ENCODE measurements at places on chromosomes 11 and 22. TPM values are rescaled to one million over a fixed set of nuclear protein-coding genes. Genes with fewer than 3 reads are reported as not detected.

DNA sequence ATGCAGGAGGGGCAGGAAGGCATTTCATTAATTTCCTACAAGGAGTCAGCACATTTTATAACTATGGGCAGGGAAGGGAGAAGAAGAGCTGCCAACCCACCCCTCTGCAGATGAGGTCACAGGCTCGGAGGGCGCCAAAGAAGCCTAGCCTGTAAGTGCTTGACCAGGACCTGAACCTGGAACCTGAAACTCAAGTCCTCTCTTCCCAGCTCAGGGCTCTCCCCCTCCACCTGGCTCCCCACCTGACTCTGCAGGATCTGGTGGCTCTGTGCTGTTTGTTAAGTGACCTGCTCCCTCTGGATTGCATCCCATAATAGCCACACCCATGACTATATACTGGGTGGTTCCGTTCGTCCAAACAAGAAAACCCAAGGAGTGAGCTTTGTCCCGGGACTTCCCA, 27.3 kb downstream of the SCGB1A1 start:
- no peaks in the 10 kb centered on the region for H3K36me3 ChIP-seq
- H3K27ac ChIP-seq = no peak overlapping the region
- H3K4me3 ChIP-seq = no peak overlapping the region
- H3K27me3 ChIP-seq = no peaks in the 10 kb centered on the region
- H3K4me1 ChIP-seq = peaks cover 12% of the 10 kb centered on the region

DNA sequence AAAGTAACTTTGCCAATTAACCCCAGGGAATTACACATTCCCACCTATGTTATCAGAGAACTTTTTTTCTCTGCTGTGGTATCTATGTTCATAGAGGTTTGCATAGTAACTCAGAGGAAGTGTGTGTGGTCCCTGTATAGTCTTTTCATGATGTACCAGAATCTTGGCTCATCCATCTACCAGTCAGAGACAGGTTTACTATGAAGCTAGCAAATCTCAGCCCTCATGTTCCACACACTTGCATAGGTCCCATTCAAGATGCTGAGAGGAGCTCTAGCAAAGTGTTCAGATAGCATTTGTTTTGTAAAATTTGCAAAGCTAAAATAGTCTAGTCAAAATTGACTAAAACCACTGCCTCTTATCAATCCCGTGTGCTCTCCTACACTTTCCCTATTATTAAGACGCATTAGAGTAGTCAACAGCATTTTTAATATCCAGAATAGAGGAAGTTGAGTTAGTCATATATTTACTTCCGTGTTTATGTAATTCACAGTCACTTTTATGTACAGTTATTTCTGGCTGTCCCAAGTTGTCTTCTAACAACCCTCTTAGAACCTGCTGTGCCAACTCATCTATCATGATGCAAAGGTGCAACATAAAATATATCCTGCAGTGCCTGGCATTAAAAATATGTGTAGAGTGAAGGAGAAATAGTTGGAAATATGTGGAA, 184.2 kb downstream of the FAM76B start:
- peaks cover 3% of the 10 kb centered on the region for H3K4me1 ChIP-seq
- DNase-seq = no peak
- no peak overlapping the region for H3K4me3 ChIP-seq
- H3K27ac ChIP-seq = no peak overlapping the region
- no peaks in the 10 kb centered on the region for H3K27me3 ChIP-seq

- H3K27ac ChIP-seq = no peak overlapping the region
- no peaks in the 10 kb centered on the region for H3K36me3 ChIP-seq
- peaks cover 10% of the 10 kb centered on the region for H3K4me1 ChIP-seq
- DNase-seq = no peak
These were observed 22.6 kb upstream of the ZBTB16 start for GRCh38 chr11:114036958-114037357.

- H3K36me3 ChIP-seq = no peaks in the 10 kb centered on the region
- no peak overlapping the region for H3K27ac ChIP-seq
- no peaks in the 10 kb centered on the region for H3K27me3 ChIP-seq
- H3K4me1 ChIP-seq = no peaks in the 10 kb centered on the region
These were observed 52.2 kb downstream of the NFAM1 start for GRCh38 chr22:42379966-42380537.

GRCh38 chr11:126601550-126602215, 246.2 kb downstream of the ST3GAL4 start:
- H3K4me3 ChIP-seq = no peak overlapping the region
- no peak for DNase-seq
- no peaks in the 10 kb centered on the region for H3K4me1 ChIP-seq

DNA sequence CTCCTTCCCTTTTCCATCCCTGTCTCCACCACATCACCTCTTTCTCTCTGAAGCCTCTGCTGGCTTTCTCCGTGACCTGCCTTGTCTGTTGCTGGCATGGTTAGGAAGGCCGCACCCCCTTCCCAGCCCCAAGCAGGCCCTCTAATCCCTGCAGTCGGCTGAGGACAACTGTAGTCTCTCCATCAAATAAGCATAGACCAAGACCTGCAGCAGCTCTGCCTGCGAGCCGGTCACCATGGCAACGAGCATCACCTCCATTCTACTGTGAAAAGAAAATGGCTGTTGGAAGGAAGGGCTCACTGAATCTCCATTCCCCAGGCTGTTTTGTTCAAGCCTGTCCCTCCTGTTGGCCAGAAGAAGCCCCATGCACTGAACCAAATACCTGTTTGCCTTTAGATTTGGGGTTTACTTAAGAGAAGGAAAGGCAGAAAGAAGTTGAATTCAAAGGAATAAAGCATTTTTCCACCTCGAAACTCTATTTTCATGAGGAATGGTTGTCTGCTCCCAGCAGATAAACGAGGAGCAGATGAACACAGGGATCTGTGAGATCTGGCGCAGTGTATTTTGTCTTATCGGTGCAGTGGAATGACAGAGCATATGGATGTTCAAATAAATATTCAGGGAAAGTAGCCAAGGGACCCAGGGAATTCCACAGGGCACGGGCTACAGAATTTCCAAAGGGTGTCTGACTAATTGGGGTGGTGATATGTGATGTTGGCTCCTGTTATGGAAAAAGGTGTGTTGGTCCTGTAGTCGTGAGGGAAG, 113.1 kb upstream of the TTC12 start:
- no peak overlapping the region for H3K27ac ChIP-seq
- H3K27me3 ChIP-seq = peaks cover 2% of the 10 kb centered on the region
- no peak for DNase-seq
- no peak overlapping the region for H3K4me3 ChIP-seq

- DNase-seq = no peak
- H3K27ac ChIP-seq = no peak overlapping the region
- no peaks in the 10 kb centered on the region for H3K4me1 ChIP-seq
- H3K27me3 ChIP-seq = no peaks in the 10 kb centered on the region
These were observed 377.7 kb downstream of the TENM4 start for GRCh38 chr11:79062814-79063762.

GRCh38 chr22:45777046-45777851, 105.6 kb downstream of the ATXN10 start:
- no peaks in the 10 kb centered on the region for H3K27me3 ChIP-seq
- H3K27ac ChIP-seq = no peak overlapping the region
- H3K36me3 ChIP-seq = no peaks in the 10 kb centered on the region
- H3K4me3 ChIP-seq = no peak overlapping the region
- DNase-seq = no peak

DNA sequence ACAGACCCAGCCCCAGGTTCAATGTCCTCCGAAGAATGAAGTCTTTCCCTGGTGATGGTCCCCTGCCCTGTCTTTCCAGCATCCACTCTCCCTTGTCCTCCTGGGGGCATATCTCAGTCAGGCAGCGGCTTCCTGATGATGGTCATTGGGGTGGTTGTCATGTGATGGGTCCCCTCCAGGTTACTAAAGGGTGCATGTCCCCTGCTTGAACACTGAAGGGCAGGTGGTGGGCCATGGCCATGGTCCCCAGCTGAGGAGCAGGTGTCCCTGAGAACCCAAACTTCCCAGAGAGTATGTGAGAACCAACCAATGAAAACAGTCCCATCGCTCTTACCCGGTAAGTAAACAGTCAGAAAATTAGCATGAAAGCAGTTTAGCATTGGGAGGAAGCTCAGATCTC, 14.1 kb downstream of the APOL1 start:
- H3K27ac ChIP-seq = no peak overlapping the region
- no peak for DNase-seq
- no peaks in the 10 kb centered on the region for H3K27me3 ChIP-seq
- no peaks in the 10 kb centered on the region for H3K4me1 ChIP-seq
- H3K4me3 ChIP-seq = no peak overlapping the region
- peaks cover 36% of the 10 kb centered on the region for H3K36me3 ChIP-seq

GRCh38 chr11:2148595-2148994, 9.4 kb upstream of the IGF2 start:
- no peak overlapping the region for H3K4me3 ChIP-seq
- H3K27me3 ChIP-seq = peaks cover 62% of the 10 kb centered on the region
- no peak overlapping the region for H3K27ac ChIP-seq
- no peaks in the 10 kb centered on the region for H3K36me3 ChIP-seq
- DNase-seq = no peak
- peaks cover 15% of the 10 kb centered on the region for H3K4me1 ChIP-seq

GRCh38 chr22:23796461-23796860, 9.7 kb downstream of the SMARCB1 start:
- no peak for DNase-seq
- H3K36me3 ChIP-seq = peaks cover 66% of the 10 kb centered on the region
- H3K27ac ChIP-seq = no peak overlapping the region
- H3K4me1 ChIP-seq = peaks cover 8% of the 10 kb centered on the region

DNA sequence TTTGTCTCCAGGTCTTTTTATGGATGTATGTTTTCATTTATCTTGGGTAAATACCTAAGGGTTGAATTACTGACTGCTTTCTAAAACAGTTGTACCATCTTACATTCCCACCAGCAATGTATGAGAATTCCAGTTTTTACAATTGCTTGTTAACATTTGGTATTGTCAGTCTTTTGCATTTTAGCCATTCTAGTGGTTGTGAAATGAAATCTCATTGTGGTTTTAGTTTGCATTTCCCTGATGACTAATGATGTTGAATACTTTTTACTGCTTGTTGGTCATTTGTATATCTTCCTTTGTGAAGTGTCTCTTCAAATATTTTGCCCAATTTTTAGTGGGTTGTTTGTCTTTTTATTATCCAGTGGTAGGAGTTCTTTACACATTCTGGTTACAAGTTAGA, 92.8 kb downstream of the ARFGAP2 start:
- no peaks in the 10 kb centered on the region for H3K36me3 ChIP-seq
- DNase-seq = no peak
- no peaks in the 10 kb centered on the region for H3K27me3 ChIP-seq
- H3K4me3 ChIP-seq = no peak overlapping the region
- no peak overlapping the region for H3K27ac ChIP-seq

DNA sequence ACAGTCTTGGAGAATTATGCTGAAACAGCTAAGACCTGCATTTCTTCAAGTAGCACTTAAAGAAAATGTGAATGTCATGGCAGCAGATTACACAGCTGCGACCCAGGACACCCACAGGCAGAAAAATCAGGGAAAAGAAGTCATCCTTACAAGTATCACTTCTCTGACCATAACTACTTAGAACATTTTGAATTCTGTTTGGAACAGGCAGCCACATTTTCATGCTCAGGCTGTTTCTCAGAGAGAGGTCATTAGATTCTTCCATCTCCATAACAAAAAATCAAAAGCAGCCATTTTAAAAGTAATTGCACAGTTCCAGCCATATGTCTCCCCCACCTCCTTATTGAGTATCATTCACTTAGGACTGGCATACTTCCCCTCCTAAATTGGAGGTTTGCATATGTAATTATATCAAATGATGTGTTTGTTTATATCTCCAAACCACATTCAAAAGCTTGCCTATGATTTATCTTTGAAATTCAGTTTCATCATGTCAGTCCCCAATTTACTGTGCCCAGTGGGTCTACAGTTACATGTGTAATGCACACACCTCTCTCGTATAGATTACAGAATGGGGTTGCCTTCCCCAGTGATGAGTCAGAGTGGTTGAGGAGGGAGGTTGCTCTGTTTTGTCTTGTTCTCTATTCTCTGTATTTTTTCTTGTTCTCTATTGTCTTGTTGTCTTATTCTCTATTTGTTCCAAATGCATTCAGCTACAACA, 276.5 kb upstream of the MTNR1B start:
- no peaks in the 10 kb centered on the region for H3K27me3 ChIP-seq
- H3K4me3 ChIP-seq = no peak overlapping the region
- DNase-seq = no peak
- no peaks in the 10 kb centered on the region for H3K4me1 ChIP-seq
- no peak overlapping the region for H3K27ac ChIP-seq

- no peak overlapping the region for H3K27ac ChIP-seq
- H3K4me3 ChIP-seq = no peak overlapping the region
- no peaks in the 10 kb centered on the region for H3K4me1 ChIP-seq
- DNase-seq = no peak
- H3K36me3 ChIP-seq = peaks cover 98% of the 10 kb centered on the region
These were observed 14.8 kb downstream of the FBXO7 start for GRCh38 chr22:32489377-32489776.

DNA sequence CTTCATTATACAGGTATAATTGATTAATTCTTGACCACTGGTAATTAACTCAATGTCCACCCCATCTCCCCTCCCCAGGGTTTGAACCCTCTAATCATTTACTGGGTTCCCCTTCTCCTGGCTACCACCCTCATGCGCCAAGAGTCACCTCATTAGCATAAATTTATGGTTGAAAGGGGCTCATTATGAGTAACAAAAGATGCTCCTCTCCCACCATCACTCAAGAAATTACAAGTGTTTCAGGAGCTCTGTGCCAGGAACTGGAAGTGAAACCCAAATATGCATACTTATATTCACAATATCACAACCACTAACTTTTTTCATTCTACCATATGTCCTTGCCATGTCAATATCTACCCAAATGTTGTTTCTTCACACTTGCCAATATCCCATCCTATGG, 7.8 kb upstream of the STIP1 start:
- DNase-seq = no peak
- H3K36me3 ChIP-seq = no peaks in the 10 kb centered on the region
- H3K27me3 ChIP-seq = no peaks in the 10 kb centered on the region
- H3K4me1 ChIP-seq = peaks cover 20% of the 10 kb centered on the region
- no peak overlapping the region for H3K4me3 ChIP-seq

- H3K27me3 ChIP-seq = peaks cover 6% of the 10 kb centered on the region
- H3K4me1 ChIP-seq = peaks cover 5% of the 10 kb centered on the region
- no peaks in the 10 kb centered on the region for H3K36me3 ChIP-seq
- DNase-seq = peak; percentile 52
These were observed 22.7 kb upstream of the GRAMD1B start for GRCh38 chr11:123407130-123407995.

GRCh38 chr11:57254631-57255030, 17.6 kb upstream of the APLNR start:
- H3K4me3 ChIP-seq = no peak overlapping the region
- peaks cover 35% of the 10 kb centered on the region for H3K27me3 ChIP-seq
- no peaks in the 10 kb centered on the region for H3K36me3 ChIP-seq
- no peaks in the 10 kb centered on the region for H3K4me1 ChIP-seq

DNA sequence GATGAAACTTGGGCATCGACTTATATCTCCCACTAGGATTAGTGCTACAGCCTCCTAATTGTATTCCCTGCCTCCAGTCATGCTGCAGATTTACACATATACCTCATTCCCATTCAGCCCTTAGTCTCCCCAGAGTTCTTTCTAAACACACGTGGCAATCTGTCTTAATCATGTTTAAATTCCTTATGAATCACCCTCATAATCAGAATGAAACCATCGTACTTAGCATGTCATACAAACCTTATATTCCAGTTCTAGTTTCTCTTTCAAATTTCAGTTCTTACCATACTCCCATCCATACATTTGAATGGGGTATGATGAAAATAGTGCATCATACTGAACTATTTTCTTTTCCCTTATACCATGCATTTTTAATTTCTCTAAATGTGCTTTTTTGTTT, 6.0 kb upstream of the OR10A2 start:
- H3K27ac ChIP-seq = no peak overlapping the region
- H3K36me3 ChIP-seq = no peaks in the 10 kb centered on the region
- H3K4me1 ChIP-seq = no peaks in the 10 kb centered on the region
- H3K27me3 ChIP-seq = peaks cover 3% of the 10 kb centered on the region

FDXACB1 gene
- 3.4 TPM for total RNA-seq

BTBD10 gene
- total RNA-seq = 13.3 TPM

CD248 gene
- total RNA-seq = 3.4 TPM

TRIM49 gene
- not detected for total RNA-seq

H19 gene
- total RNA-seq = not detected
